B cell (primary cell): ENCODE measurements at places on chromosomes 3 and 15. TPM values are rescaled to one million over a fixed set of nuclear protein-coding genes. Genes with fewer than 3 reads are reported as not detected.

- peak; percentile 7 for DNase-seq
These were observed 534.6 kb upstream of the ATP11B start for GRCh38 chr3:182258538-182259177.

GRCh38 chr3:73294537-73294936 lies 233.1 kb downstream of the EBLN2 start:
- no peak for DNase-seq

DNA sequence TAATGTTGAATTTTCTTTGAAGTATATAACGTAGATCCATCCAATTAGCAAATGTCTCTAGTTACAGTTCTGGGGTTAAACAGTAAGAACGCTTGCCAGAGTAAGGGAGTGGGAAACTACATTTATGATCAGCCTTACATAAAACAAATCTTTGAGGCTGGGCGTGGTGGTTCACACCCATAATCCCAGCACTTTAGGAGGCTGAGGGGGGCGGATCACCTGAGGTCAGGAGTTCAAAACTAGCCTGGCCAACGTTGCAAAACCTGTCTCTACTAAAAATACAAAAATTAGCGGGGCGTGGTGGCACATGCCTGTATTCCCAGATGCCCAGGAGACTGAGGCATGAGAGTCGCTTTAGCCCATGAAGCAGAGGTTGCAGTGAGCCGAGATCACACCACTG lies 50.1 kb upstream of the GATM start:
- no peak for DNase-seq

- DNase-seq: no peak
These were observed 62.0 kb downstream of the LEKR1 start for GRCh38 chr3:156888176-156888575.

DNA sequence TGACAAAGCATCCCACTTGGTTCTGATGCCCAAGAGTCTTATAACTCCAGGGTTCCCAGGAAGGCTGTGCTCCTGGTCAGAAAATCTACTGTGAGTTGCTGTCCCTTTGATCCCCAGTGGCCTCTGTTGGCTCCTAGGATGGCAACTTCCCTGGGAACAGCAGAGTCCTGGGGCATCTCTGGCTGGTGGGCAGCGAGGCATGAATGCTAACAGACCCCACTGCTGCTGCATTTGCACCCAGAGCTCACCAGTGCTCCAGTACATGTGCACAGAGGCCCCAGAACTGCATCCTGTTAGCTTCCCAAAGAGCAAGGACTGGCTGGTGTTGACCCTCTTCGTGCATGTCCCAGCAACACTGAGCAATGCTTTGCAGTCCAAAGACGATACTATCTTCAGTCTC lies 15.7 kb downstream of the CAV3 start:
- DNase-seq: no peak

DNA sequence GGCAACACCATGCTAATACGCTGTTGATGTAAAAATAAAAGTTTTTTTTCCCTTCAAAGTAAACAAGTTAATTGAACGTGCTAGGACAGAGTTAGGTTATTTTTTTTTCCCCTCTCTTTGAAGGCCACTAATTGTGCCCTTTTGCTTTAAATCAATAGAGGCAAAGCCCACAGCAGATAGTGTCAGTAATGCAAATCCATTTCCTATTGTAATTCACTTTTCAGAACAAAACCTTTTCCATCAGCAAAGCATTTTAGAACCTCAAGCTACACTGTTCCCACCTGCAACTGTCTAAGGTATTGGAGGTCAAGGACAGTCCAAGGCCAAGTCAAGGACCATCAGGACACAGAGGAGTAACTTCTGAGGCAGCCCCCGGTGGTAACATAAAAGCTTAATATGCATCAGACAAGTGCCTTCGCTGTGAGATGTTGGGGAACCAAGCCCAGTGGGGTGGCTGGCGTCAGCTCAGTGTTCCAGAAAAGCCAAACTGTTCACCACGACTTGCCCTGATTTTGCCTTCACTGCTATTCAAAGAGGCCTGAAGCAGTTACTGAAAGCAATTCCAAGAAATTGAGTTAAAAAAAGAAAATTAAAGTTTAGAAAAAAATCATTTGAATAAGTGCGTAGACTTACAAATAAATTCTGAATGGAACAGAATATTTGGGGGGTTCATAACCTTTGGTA lies 65.8 kb upstream of the ICE2 start:
- no peak for DNase-seq

GRCh38 chr3:150005243-150006112 lies 34.8 kb upstream of the PFN2 start:
- no peak for DNase-seq

- DNase-seq: no peak
These were observed 15.4 kb upstream of the OXTR start for GRCh38 chr3:8784676-8785435.

GRCh38 chr15:36152936-36153335 lies 426.5 kb upstream of the CDIN1 start:
- no peak for DNase-seq

DNA sequence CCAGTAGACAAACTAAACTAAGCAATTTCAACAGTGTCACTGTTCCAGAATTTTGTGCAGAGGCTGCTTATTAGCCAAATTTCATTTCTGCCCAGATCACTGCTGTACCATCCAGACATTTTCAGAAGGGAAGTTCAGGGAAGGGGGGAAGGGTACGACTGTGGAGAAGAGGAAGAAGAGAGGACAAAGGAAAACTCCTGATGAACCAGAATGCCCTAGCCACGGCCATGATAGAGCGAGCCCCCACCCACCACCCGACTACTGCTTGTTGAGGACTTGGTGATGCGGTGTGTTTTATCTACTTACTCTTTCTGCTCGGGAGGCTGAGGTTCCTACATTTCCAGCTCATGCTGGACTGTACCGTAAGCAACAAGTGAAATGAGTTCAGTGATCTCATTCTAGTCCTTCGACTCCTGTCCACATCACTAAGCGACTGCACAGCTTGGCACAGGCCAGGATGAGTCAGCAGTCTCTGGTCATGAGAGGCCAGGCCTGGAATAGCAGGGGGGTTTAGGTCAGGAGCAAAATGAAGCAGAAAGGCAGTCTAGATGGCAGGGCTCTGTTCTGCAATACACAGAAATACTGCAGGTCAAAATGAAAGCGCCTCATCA lies 330.8 kb downstream of the TIGIT start:
- DNase-seq: no peak

- DNase-seq: no peak
These were observed 495.1 kb downstream of the IL5RA start for GRCh38 chr3:2615080-2615479.

- no peak for DNase-seq
These were observed 190.6 kb downstream of the VPS13C start for GRCh38 chr15:61869656-61870055.

- no peak for DNase-seq
These were observed 399.4 kb downstream of the SHQ1 start for GRCh38 chr3:72448858-72449257.

- DNase-seq: peak; percentile 59
These were observed 1.5 kb downstream of the SATB1 start for GRCh38 chr3:18423401-18424212.

DNA sequence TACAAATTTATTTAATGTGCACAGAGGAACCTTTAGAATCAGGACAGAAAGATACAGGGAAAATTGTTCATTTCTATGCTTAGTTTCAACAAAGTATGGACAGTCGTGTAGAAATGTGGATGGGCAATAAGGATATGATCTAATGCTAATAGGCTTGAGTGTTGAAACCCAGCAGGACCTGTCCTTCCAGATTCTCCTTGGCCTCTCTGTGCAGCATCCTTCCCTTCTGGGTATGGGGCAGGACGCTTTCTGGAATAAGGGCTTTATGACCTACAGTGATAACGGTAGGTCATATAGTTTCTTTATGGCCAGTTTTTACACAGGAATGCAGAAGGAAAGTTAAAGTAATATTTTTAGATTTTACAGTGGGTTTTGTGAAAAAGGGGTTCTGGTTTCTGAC lies 698.1 kb downstream of the SI start:
- DNase-seq: no peak

GRCh38 chr15:34889476-34889875 lies 80.1 kb downstream of the AQR start:
- DNase-seq: no peak

DNA sequence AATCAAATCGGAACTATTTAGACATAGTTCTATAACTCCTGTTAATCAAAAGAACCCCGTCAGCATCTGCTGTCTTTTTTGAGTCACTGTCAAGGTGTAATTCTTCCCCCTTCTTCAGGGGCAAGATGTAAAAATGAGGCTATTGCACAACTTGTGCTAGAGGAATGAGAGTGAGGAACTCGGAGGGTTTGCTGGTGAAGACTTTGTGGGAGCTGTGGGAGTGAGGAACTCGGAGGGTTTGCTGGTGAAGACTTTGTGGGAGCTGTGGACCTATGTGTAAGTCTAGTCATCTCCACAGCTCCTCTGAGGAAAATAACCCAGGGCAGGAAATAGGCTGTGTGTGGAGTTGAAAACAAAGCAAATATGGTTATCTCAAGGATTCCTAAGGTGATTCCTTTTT lies 2.5 kb upstream of the CERS3 start:
- no peak for DNase-seq

Gene CAMK2N2
- polyA plus RNA-seq: not detected in 2 replicates

Gene SI
- not detected in 2 replicates for polyA plus RNA-seq

Gene FAM107A
- polyA plus RNA-seq: not detected in 2 replicates
